ENCODE measurements at places on chromosomes 16 and 17.

DNA sequence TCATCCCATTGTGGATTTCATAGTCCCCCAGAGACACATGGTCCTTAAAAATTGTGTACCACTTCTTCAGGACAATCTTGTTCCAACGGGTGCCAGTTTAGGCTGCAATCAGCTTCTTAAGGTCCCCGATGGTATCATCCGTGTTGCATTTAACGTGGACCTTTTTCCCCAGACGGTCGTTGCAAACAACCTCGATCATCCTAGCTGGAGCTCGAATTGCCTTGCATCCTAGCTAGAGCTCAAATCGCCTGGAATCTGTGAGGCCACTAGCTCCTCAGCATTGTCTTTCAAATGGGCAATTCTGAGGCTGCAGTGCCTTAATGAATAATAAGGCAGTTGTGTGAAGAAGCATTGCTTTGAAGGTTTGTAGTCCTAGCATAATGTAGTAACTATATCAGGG is 37.7 kb upstream of the RHBDL3 start:
- DNase-seq, result no peak

DNA sequence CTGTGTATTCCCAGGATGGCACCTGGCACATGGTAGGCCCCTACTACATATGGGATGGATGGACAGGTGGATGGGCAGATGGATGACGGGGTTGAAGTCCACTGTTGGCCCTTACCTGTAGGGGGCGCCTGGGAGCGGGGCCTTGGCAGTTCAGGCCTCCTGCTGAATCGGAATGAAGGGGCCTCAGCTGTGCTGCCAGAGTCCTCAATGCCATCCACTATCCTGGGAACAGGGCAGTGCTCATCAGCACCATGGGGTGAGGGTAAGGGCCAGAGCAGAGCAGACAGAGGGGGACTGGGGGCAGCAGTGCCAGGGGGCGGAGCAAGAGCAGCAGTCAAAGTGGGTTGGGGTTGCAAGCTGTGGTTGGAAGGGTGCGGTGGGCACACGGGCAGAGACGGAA is 8.3 kb upstream of the RAB5C start:
- DNase-seq, result no peak

DNA sequence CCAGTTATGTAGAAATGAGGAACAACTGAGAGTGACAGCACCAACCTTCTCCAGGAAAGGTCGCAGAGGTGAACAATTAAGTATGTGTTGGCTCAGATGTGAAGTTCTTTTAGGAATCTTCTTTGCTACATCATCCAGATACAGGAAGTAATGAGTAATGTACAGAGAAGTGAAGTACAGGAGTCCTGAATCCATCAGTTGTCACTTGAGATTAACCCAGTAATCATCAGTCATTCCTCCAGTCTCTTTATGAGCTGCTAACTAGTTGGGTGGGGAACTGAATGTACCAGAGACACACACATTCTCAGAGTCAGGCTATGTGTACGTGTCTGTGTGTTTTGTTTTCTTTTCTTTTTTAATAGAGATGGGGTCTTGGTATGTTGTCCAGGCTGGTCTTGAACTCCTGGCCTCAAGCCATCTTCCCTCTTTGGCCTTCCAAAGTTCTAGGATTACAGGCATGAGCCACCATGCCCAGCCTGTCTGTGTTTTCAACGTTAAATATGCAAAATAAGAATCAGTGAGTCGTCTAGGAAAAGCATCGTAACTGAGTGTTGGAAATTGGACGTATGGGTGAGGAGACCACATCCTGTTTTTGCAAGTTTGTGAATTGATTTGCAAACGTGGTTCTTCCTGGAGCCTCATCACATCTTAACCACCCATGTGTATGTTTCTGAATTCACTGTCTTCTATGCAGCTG is 19.9 kb downstream of the ZNF200 start:
- DNase-seq, result no peak

GRCh38 chr17:78676412-78677302 is 99.5 kb upstream of the DNAH17 start:
- no peak for DNase-seq

GRCh38 chr17:36650096-36650775 is 48.9 kb downstream of the MRM1 start:
- no peak for DNase-seq

DNA sequence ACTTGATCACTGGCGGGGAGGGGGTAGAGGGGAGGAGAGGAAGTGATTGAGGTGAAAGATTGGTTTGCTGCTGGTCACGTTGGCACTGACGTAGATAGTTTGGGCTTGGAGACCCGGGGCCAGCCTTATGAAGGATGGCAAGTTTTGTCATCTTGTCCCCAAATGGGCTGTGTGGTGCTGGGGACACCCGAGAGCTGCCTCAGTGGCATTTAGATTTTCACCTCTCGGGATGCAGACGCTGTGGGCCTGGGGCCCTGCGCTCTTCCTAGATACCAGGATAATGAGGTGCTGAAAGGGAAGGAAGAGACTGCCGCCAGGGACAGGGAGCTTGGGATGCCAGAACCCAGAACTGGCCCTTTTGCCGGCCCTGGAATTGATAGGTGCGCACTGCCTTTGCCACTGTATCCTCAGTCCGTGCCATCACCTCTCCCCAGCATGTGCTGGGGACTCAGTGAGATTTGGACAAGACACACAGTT is 1.4 kb upstream of the SOCS3 start:
- no peak for DNase-seq

DNA sequence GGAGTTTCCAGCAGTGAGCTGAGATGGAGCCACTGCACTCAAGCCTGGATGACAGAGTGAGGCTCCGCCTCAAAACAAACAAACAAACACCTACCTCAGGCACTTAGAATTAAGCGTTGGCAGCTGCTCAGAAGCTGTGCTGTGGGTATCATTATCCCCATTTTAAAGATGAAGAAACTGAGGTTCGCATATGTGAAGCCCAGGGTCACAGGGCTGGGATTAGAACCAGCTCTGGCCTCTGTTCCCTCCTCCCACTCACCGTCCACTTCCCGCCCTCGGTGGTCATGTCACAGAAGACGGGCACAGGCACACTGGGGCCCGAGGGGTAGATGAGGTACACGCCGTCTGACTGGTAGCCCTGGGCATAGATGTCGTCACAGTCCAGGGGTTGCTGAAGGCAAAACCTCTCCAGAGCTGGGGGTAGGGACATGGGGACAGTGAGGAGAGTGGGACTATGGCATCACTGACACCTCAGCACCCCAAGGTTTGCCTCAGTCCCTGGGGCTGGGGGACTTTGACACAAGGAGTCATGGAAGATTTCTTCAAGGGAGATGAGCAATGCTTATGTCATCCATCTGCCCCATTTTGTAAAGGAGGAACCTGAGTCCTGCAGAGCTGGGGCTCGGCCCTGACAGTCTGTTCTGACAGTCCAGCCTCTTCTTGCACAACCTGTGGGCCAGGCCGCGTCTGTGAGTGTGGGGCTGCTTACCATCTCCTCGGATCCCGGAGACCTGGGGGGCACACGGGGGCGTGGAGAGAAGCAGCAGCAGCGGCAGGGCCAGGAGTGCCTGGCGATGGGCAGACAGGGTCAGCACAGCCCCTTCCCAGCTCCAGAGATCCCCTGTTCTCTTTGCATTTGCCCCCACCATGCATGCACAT is 700 bp downstream of the MFAP4 start:
- no peak for DNase-seq

DNA sequence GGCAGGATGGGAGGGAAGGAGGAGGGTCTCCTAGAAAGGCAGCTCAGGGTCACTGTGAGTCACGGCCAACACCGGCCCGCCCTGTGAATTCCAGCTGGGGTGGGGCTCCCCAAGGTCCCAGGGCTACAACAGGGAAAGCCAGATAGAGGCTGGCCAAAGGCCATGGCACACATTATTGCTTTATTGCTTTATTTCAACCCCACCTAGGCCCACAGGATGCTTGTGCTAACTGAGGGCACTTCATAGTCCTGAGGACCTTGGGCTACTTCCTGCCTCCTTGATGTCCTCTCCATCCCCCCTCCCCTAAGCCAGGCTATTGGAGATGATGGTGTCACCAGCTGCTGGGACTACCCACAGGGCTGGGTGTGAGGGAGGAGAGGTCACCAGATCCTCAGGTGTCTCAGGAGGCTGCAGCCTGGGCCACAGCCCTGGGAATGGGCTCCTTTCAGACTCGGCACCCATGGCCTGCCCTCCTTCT is 26.1 kb downstream of the LRRC75A start:
- DNase-seq, result no peak

DNA sequence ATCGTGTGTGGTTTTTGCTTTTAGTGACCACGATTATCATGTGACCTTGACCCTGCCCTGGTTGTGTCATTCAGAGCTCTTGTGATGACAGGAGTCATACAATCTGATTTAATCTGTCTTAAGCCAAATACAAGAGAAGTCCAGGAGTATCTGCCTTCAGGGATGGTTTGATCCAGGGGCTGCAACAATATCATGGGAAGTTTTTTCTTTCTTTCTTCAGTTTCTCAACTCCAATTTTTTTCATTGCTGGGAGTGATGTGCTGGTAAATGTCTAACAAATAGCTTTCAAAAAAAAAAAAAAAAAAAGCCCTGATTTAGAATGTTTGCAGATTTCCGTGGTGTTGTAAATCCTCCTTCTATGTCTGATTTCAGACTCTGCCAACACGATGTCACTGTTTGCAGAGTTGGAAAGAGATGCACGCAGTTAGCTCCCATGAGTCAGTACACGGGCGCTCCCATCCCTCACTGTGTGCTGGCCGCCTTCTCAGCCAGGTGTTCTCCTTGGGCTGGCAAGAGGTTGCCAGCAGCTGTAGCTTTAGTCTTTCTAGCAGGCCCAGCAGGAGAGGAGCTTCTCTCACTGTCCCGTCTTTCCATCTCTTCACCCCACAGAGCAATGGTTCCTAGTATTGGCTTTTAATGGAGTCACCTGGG is 229.7 kb downstream of the SNX29 start:
- DNase-seq, result no peak

GRCh38 chr17:9298776-9299295 is 276.8 kb downstream of the STX8 start:
- DNase-seq, result no peak

DNA sequence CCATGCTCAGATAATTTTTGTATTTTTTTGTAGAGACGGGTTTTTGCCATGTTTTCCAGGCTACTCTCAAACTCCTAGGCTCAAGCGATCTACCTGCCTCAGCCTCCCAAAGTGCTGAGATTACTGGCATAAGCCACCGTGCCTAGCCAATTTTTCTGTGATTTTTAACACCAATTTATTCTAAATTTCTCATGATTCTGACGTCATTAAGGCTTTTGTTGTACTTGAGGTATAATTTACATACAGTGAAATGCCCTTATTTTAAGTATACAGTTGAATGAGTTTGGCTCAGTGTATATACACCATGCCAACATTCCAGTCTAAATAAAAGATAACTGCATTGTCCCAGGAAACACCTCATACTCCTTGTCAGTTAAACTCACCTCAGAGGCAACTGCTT is 77.4 kb downstream of the TMEM132E start:
- no peak for DNase-seq

- no peak for DNase-seq
These were observed 55.2 kb upstream of the IRX5 start for GRCh38 chr16:54875443-54875842.

- DNase-seq, result no peak
These were observed 53.9 kb upstream of the TOB1 start for GRCh38 chr17:50920041-50920410.

GRCh38 chr16:4075534-4075933 is 40.7 kb downstream of the ADCY9 start:
- DNase-seq, result no peak

GRCh38 chr17:867896-868489 is 85.8 kb downstream of the MRM3 start:
- no peak for DNase-seq

GRCh38 chr16:12439399-12440227 is 364.1 kb downstream of the CPPED1 start:
- DNase-seq, result no peak

GRCh38 chr17:21213638-21214014 is 335 bp downstream of the TMEM11 start:
- DNase-seq, result no peak

Data from HS-27A (cell line).